Activated CD4-positive, alpha-beta T cell treated with anti-CD3 and anti-CD28 coated beads for 4 hours (primary cell): ENCODE measurements at places on chromosomes 3 and 15.

GRCh38 chr3:152271501-152272236, 2.9 kb downstream of the MBNL1 start:
- no peak for DNase-seq

DNA sequence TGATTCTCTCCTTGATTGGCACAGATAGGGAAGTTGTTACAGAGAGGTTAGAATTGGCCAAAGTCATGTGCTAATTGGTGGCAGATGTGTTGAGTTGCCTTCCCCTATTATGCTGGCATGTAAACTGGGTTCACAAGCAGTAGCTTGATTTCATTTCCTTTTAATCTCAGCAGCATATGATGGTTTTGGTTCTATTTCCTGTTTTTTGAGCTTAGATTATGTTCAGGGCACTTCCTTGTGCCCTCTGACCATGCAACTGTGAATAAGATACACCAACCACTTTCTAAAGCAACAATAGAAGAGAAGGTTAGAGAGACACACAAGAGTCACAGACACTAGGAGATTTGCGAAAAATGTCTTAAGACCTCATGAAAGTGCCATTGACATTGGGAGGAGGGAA, 16.5 kb downstream of the HPS3 start:
- no peak for DNase-seq

DNA sequence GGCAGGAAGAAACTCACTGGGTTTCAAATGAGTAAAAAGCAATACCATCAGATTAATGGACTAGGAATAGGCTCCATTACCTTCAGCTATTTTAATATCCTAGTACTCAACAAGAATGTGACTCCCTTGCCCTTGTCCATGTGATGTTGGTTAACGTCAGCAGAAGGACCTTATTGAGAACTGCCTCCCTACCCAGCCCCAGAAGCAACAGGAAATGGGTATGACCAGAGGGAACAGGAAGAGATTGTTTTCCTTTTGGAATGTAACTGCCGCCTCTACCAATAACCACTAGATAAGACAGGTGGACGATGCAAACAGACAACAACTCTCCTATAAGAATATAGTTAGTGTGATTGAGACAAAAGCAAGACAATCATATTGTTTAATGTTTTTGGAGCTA, 10.4 kb upstream of the MME start:
- DNase-seq = no peak

DNA sequence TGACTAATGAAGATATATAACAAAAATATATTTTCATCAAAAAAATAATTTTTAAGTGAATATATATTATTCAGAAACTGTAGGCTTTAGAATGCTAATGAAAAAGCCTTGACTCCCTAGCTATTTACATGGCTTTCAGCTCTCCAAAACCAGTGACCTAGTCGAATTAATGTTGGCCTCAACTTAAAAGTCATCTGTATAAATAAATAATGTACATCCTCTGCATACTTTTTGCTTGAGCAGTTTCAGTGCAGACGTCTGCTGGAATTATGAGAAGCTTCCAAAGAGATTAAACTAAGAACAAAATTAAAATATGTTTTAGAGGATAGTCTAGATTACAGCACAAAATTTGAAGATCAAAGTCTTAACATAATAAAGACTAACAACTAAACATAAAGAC, 520.4 kb upstream of the ALCAM start:
- no peak for DNase-seq

DNA sequence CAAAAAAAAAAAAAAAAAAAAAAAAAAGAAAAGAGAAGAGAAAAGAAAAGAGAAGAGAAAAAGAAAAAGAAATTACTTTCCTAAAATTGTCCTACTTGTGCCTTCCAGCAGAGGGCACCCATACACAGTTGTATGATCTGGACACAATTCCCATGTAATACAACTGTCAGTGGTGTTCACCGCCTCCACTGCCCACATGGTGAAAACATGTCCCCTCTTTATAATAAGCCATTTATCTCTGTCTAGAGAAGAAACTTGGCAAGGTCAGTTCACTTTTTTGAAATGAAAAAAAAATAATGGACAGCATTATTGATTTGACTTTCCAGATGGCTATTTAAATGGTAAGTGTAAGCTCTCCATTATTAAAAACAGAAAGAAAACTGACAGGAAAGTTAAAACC, 459.4 kb downstream of the GBE1 start:
- DNase-seq = no peak

GRCh38 chr3:161508852-161509477, 12.4 kb downstream of the OTOL1 start:
- DNase-seq = no peak

- DNase-seq = no peak
Measured at GRCh38 chr3:13588221-13588701, 39.3 kb downstream of the FBLN2 start.

GRCh38 chr15:56906766-56907165, 11.7 kb upstream of the TCF12 start:
- DNase-seq = no peak

DNA sequence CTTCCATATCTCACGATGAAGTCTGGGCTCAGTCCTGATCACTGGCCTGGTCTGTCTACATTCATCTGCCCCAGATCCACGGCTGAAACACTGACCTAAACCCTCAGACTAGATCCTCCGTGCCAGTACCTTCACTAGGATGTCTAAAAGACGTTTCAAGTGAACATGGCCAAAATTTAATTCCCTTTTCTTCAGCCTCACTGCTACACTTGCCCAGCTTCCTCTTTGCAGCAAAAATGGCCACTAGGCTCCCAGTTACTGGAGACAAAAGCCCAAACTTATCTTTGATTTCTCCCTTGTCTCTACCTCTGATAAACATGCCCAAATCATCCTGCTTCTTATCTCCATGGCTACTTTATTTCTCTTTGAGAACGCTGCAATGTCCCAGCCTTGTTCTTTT, 1.7 kb downstream of the RASSF1 start:
- no peak for DNase-seq

GRCh38 chr3:14206548-14207177, 28.0 kb downstream of the LSM3 start:
- no peak for DNase-seq

DNA sequence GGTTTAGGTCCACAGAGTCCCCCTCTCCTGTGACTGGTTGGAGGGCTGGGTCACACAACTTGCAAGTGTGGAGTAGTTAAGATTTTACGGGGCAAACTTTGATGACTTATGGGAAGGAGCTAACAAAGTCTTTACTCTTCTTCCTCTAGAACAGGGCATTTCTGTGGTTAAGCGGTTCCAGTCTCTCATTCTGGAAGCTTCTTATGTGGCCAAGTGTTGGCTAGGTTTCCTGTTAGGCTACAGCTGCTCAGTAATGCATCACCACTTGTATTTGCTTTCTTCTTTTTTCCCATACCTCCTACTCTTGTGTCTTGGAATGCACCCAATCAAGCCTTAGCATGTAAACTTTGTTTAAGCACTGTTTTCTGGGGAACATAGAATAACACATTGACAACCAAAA, 100.6 kb upstream of the PLAAT1 start:
- no peak for DNase-seq

DNA sequence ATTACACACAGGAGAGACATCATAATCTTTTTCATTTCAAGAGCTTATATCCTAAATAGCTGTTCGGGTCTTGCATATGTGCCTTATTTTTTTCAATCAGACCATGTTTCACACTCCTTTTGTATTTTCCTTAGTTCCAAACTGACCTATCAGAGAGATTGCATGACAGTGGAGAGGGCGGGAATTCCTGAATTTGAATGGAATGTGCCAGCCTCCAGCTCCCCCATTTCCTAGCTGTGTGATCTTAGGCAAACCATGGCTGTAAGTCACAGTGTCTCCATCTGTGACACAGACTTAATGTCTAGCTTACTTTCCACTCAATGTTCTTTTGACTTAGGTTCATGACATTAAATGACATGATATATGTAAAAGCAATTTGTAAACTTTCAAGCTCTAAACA, 62.0 kb upstream of the CSTA start:
- no peak for DNase-seq

GRCh38 chr15:66252685-66253417, 699 bp downstream of the MEGF11 start:
- DNase-seq = peak; percentile 7

DNA sequence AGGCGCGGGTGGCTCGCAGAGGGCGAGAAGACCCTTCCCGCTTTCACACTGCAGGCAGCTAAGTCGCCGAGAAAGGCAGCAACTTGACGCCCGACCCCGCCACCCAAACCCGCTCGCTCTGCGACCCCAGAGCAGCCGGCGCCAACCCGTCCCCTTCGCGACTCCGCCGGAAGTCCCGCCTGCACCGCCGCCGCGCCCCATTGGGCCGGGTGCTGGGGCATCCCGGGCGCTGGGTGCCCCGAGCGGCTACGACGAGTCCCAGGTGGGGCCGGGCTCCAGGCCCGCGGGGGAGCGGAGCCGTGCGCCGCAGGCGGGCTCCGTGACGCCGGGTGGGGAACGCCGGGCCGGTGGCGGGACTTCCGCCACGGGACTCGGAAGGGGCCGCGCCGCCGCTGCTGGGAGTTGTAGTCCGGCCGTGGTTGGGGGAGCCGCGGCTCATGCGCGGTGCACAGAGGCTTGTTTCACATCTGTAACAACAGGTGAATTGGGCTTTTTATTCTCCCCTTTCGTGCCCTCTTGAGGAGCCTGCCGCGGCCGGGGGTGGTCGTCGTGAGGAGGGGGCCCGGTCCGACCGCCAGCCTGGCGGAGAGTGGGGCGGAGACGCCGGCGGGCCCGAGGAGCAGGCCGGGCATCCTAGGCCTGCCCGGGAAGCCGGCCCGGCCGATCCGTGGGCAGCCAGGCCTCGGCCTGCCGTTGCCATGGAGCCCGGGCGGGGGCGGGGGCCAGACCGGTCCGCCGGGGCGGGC, at the start of gene DHX30:
TSS of gene DHX30 (plus strand) at position 405 of the 746 bp plus-strand sequence. CDS start 7,546 bp downstream, outside the sequence.
- peak; percentile 81 for DNase-seq

- no peak for DNase-seq
Measured at GRCh38 chr15:25985165-25985564, 122.0 kb upstream of the ATP10A start.

- DNase-seq = no peak
Measured at GRCh38 chr15:31322504-31322903, 4.1 kb upstream of the KLF13 start.

- DNase-seq = no peak
Measured at GRCh38 chr3:50415816-50416215, 56.5 kb upstream of the TMEM115 start.

DNA sequence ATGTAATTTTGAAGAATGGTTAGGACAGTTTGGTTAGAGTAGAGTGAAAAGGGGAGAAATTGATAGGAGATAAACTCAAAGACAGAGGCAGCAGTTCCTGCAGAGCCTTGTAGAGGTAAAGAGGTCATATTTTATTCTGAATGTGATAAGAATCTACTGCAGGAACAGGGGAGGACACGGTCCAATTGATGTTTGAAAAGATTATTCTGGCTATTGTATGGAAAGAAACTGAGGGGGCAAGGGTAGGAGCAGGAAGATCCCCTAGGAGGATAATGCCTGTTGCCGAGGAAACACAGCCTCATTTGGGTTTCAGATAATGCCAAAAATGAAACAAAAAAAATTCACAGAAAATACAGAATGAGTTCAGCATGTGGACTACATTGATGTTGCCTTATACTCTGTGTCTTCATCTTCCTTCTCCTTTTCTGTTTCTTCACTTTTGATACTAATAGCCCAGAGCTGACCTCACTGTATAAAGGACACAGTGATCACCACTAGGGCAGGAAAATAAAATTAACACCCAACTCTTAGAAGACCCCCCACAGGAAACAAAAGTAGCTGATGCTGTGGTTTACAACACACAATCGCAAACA, 454.6 kb upstream of the UBE2E2 start:
- no peak for DNase-seq

- DNase-seq = no peak
Measured at GRCh38 chr15:36898536-36899126, 201.7 kb downstream of the MEIS2 start.

- DNase-seq = no peak
Measured at GRCh38 chr3:49024449-49024848, 2.5 kb downstream of the NDUFAF3 start.

GRCh38 chr3:111081008-111081545, 9.5 kb downstream of the NECTIN3 start:
- no peak for DNase-seq

GRCh38 chr3:145900056-145900829, 260.7 kb downstream of the PLOD2 start:
- no peak for DNase-seq

- no peak for DNase-seq
Measured at GRCh38 chr3:4314688-4315087, 11.5 kb downstream of the SETMAR start.

GRCh38 chr3:158165141-158165655, 55.3 kb downstream of the RSRC1 start:
- DNase-seq = no peak
